ENCODE measurements at places on chromosomes 2 and 18. TPM values are rescaled to one million over a fixed set of nuclear protein-coding genes. Genes with fewer than 3 reads are reported as not detected.

KCTD18 gene
- 16.2 TPM for total RNA-seq

GRCh38 chr2:64501946-64502345 lies 22.2 kb upstream of the AFTPH start:
- no peak for DNase-seq

SPC25 gene
- 13.9 TPM for total RNA-seq

ANKZF1 gene
- total RNA-seq, result 43.6 TPM

- DNase-seq, result no peak
Measured at GRCh38 chr2:75549401-75550253, 11.1 kb downstream of the EVA1A start.

DNA sequence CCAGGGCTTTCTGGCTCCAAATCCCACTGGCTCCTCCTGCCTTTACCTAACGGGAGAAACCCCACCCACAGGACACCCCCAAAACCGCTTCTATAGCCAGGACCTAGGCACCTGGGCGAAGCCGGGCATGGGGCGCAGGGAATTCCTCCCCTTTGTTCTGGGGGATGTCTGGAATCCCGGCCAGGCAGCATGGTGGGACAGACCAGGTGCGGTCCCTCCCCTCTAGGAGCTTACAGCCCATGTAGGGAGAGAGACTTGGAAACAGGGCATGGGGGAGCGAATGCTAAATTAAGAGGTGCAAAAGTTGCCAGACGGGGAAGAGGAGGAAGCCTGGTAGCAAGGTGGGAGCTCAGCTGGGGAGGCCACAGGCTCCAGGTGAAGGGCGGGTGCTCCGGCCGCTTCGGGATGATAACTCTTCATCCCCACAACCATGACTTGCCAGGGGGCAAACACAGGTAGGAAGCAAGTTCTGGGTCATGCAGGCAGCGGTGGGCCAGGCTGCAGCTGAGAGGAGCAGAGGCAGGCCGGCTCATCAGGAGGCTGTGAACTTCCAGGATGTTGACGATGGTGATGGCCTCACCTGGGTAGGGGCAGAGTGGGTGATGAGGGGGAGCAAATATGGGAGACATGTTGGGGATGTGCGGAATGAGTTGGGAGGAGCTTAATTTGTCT lies 1.3 kb downstream of the TMEM37 start:
- DNase-seq, result no peak

- no peak for DNase-seq
Measured at GRCh38 chr2:80896576-80896975, 592.0 kb upstream of the LRRTM1 start.

EVX2 gene
- total RNA-seq, result not detected

GRCh38 chr2:47002480-47003381 lies 87.1 kb upstream of the MCFD2 start:
- DNase-seq, result no peak

GRCh38 chr2:233469261-233470010 lies 97.1 kb downstream of the USP40 start:
- DNase-seq, result no peak

GRCh38 chr2:112520234-112520783 lies 22.0 kb upstream of the POLR1B start:
- DNase-seq, result no peak

GRCh38 chr2:155663265-155663664 lies 669.3 kb downstream of the NR4A2 start:
- no peak for DNase-seq

GPAT2 gene
- not detected for total RNA-seq

TOGARAM2 gene
- not detected for total RNA-seq

GRCh38 chr2:158038901-158039300 lies 62.8 kb upstream of the UPP2 start:
- DNase-seq, result no peak

- DNase-seq, result no peak
Measured at GRCh38 chr2:40559175-40559574, 107.3 kb upstream of the SLC8A1 start.

CNGA3 gene
- not detected for total RNA-seq

LAMA1 gene
- 131 TPM for total RNA-seq

HMSD gene
- total RNA-seq, result not detected

LRP2 gene
- total RNA-seq, result 9.2 TPM

DNA sequence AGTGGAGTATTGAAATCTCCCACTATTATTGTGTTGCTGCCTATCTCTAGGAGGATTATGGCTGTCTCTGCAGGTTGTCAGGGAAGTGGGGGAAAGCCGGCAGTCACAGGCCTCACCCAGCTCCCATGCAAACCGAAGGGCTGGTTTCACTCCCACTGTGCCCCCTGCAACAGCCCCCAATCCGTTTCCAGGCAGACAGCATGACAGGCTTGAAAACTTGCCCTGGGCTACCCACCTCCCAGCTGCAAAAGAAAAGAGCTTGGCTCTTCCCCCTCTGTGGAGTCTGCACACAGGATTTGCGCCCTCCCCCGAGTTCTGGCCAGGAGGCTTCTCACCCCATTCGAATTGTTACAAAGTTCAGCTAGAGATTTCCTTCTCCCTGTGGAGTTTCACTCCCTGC lies 87.4 kb upstream of the MSTN start:
- no peak for DNase-seq

- no peak for DNase-seq
Measured at GRCh38 chr2:226553333-226553732, 246.3 kb downstream of the IRS1 start.

DNA sequence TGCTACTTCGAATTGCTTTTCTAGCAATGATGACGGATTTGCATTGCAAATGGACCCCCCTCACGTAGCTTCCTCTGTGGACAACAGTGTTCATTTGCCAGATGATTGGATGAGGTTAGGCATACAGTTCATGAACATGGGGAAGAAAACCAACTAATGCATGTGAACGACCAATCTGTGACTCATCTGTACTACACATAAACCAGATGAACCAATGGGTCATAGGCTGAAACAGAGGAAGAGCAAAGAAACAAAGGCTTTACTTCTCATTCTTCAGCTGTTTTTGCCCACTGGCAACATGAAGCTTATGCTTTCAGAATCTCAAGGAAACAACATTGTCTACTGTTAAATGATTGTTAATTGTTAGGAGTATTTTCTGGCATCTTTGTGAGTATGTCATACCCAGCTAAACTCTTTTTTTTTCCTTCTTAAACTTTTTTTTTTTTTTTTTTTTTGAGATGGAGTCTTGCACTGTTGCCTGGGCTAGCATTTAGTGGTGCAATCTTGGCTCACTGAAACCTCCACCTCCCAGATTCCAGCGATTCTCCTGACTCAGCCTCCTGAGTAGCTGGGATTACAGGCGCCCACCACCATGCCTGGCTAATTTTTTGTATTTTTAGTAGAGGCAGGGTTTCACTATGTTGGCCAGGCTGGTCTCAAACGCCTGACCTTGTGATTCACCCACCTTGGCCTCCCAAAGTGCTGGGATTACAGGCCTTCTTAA lies 35.5 kb downstream of the EFEMP1 start:
- peak; percentile 25 for DNase-seq

- no peak for DNase-seq
Measured at GRCh38 chr2:26483516-26483915, 5.6 kb upstream of the OTOF start.

DNA sequence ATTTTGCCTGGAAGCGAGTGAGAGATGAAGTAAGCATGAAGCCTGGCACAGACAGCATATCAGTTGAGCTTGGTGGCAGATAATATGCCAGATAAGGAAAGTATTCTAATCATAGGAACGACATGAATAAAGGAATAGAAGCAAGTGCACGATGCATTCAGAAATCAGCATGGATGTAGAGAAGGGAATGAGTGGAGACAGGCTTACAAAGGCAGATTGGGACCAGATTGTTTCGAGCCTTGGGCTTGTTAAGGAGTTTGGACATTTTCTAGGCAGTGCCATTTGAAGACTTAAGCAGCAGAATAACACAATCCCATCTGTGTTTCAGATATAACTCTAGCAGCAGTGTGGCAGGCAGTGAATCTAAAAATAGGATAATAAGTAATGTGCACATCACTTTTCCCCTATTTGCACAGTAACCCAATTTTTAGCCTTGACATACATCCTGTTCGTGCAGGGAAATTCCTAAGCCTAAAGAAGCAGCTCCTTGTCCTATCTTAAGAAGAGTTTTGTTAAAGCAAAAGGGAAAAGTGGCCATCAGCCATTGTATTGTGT lies 450.2 kb downstream of the PLCL1 start:
- peak; percentile 45 for DNase-seq

DNA sequence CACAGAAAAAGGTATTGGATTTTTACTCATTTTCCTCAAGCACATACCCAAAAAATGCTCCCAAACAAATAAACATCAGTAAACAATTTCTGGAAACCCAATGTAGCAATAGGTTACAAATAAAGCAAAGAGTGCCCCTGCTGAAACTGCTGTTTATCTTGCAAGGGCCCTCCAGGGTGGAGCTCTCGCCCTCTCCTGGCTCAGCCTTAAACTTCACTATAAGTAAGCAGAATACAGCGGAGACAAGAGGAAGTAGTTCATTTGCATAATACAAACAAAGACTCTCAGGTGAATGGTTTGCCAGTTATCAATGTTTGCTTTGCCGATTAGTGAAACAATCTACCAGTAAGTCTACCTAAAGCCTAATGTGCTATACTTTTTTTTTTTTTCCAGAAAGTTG lies 437.6 kb downstream of the DLGAP1 start:
- DNase-seq, result peak; percentile 60

C2orf78 gene
- not detected for total RNA-seq

RAD51AP2 gene
- total RNA-seq, result not detected

CD226 gene
- total RNA-seq, result 0.77 TPM

COL3A1 gene
- 0.53 TPM for total RNA-seq

All from SK-MEL-5 (cell line).